ENCODE measurements at places on chromosomes 1 and 21. TPM values are rescaled to one million over a fixed set of nuclear protein-coding genes. Genes with fewer than 3 reads are reported as not detected.

DNA sequence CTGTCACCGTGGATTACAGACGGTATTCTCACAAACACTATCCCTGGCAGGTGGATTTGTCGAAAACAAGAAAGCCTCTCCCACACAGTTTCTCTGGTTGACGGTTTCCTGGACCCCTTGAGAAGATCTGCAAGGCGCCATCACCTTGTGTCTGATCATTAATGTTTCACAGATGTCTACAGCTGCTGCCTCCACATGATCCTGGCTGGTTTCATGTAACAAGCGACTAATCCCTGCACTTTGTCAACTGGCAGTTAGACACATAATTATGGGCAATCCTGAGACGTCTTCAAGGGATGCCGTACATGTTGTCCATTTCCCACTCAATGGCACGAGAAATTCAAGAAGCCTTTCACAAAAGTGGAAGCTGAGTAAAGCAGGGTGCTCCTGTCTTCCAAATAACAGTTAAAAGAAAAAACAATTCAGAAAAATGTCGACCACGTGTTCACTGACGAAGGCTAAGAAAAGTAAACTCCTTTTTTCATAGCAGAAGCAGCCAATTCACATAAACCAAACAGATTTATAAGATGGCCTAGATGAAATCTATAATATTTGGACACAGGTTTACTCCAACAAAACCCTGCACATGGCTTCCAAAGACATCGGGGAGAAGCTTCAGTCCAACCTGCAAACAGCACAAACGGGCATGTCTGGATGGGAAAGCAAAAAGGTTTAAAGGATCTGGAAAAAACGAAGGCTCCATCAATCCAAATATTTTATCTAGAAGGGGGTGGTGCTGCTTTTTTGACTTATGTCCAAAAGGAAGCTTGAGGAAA is 52.2 kb downstream of the CAPZB start:
- DNase-seq, result no peak

GRCh38 chr21:32949701-32950100 is 76.0 kb upstream of the OLIG2 start:
- no peak for DNase-seq

DENND2C gene
- total RNA-seq, result 3.0 TPM

- DNase-seq, result peak; percentile 67
These were observed 44.7 kb upstream of the GOLT1A start for GRCh38 chr1:204258213-204259115.

GRCh38 chr1:72946903-72947499 is 664.7 kb upstream of the NEGR1 start:
- DNase-seq, result no peak

DNA sequence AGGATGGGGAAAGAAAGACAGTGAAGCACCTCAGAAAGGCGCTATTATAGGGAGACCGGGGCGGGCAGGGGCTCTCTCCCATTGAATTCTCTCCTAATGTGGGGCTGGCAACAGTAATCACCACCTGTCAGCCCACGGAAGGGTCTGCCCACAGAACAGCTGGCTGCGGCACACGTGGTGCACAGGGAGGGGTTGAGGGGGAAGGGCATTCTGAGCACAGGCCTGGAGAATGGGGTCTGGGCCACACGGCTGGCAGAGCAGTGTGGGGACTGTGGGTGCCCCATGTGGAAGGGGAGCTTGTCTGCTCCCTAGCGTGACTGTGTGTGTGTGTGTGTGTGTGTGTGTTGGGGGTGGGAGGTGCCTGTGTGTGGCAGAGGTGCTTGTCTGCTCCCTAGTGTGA is 4.1 kb downstream of the OLFML3 start:
- DNase-seq, result no peak

GRCh38 chr21:42290505-42290904 is 24.7 kb downstream of the TFF3 start:
- DNase-seq, result no peak

- DNase-seq, result peak; percentile 87
These were observed at the start of gene HES4 for GRCh38 chr1:999725-1000356. Gene HES4, minus strand, starts transcription at chr1:1000097. Its CDS starts 124 bp downstream, at chr1:999973.

- no peak for DNase-seq
These were observed 3.3 kb upstream of the LGALS8 start for GRCh38 chr1:236520445-236521005.

TNFRSF14 gene
- total RNA-seq, result 46.7 TPM

- no peak for DNase-seq
These were observed 100.0 kb upstream of the EDEM3 start for GRCh38 chr1:184854496-184855140.

- peak; percentile 36 for DNase-seq
These were observed 53.6 kb downstream of the WNT9A start for GRCh38 chr1:227893949-227894721.

DNA sequence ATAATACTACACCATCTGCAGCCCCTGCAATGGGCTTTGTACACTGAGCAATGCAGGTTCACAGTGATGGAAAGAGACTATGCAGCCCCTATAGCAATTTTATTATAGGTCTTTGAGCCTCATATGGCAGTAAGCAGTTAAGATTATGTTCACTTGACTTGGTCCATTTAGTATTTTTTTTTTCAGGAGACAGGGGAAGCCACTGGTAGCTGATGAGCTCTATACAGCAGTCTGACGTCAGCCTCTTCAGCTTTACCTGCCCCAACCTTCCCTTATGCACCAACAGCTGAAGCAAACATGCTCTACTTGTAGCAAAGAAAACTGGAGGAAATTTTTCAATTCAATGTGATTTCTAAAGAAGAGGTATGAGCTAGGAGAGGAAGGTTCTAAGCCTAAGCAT is 32.2 kb downstream of the AIDA start:
- no peak for DNase-seq

GRCh38 chr1:182598296-182598695 is 5.9 kb downstream of the RGS16 start:
- DNase-seq, result no peak

GRCh38 chr21:38351961-38352521 is 95.2 kb downstream of the KCNJ15 start:
- no peak for DNase-seq

DNA sequence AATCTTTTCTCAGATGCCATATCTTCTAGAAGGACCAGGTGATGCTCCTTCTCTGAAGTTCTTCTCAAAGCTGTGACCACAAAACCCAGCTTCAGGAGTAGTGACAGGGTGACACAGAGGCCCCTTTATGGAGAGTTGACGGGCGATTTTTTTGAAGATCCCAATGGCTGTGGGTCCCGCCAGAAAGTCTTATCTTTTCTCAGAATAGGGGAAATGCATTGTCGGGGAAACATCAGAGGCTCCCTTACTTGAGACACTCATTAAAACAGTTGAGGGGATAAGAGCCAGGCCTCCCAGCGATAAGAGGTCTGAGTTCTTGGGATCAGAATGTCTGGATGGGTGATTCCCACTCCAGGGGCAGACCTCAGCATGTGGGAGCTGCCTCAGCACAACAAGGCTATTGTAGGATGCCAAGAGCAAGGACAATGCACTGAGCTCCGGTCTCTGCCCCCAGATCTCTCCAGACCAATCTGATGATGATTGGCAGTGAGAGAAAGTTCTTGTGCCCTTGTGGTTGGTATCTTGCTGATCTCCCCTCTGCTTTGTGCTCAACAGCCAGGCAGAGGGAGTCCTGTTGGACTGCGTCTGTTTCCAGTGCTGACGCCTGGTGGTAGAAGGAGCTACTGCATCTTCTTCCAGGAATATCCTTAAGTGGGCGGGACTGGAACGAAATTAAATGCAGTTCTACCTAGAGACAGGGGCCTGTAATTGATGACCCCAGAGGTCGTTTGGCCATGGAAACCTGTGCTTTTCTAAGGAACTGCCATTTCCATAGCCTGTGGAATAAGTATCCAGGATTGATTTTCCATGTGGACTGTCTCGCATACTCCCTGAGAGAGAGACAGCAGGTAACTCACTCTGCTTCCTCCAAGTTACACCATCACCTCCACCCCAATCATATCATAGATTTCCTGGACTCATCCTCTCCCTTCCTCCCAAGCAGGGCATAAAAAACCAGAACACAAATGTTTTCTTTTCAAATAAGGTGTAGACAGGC is 6.8 kb upstream of the ACKR1 start:
- peak; percentile 60 for DNase-seq

ASCL5 gene
- not detected for total RNA-seq

DNA sequence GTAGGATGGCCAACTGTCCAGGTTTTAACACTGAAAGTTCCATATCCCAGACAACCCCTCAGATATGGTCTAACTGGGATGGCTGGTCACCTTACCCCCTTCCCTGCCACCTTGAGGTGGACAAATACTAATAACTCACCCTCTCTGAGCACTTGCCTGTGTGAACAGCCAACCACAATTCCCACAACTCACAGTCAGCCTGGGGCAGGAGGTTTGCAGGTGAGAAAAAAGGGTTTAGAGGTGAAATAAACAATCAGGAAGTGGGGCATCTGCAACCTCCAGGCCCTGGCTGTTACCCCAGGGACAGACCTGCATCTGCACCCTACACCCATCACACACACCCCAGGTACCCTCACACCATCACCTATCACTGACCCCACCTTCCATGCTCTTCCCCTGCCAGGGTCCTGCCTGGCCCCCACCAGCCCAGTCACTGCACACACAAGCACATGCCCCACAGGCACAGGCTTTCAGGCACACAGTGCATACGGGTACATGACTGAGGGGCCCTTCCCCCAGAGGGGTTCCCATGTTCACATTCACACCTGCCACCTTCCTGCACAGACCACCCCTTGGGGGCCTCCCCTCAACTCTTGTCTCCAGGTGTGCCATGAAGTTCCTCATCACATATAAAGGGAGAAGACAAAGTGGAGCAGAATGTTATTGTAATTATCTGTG is 679.5 kb downstream of the MATN1 start:
- no peak for DNase-seq

DNA sequence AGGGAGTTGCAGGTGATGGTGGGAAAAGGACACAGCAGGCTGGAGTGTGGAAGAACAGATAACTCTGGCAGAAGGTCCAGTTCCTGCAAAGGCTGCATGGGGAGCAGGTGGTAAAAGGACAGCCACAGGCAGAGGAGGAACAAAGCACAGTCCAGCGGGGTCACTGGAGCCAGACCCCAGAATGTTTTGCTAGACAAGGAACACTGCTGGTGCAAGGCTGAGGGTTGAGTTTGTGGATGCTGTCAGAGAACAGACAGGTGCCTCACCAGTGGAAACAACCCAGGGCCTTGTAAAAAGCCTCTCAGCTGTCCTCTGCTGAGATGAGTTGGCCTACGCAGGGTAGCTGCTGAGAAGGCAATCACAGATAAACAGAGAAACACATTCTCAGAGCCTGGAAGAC is 101.7 kb downstream of the SSBP3 start:
- no peak for DNase-seq

DNA sequence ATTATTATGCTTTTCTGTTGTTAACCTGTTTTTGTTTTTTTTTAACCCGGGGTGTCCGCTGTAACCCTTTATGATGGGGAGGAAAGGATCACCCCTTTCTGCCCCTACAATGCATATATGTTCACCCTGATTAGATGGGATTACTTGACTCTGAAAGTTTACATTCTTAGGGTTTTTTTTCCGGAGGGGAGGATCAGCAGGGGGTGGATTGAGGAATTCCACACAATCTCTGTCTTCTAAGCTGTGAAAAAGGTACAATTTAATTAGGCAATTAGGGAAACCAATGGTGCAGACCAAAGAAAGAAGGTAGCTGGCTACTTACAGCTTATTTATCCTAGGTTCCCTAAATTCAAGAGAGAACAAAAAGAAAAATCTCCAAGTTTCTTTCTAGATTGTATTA is 58.3 kb downstream of the EDEM3 start:
- no peak for DNase-seq

L1TD1 gene
- total RNA-seq, result not detected

DNA sequence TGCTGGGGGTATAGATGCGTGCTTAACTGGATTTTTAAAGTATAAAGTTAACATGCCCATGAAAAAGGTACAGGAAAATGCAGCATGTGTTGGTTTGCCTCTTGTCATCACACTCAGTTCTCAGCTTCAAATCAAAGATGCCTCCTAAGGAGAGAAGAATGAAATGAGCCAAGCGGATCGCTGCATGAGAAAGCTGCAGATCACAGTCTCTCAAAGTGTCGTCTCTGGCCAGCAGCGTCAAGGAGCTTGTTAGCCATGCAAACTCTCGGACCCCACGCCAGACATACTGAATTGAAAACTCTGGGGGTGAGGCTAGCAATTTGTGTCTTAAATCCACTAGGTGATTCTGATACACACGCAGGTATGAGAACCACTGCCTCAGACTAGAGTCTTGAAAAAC is 297.2 kb downstream of the AJAP1 start:
- DNase-seq, result no peak

F13B gene
- 20.2 TPM for total RNA-seq

TAS1R3 gene
- total RNA-seq, result 0.37 TPM

APCS gene
- total RNA-seq, result 1,977 TPM

ZMPSTE24 gene
- total RNA-seq, result 33.1 TPM

DNA sequence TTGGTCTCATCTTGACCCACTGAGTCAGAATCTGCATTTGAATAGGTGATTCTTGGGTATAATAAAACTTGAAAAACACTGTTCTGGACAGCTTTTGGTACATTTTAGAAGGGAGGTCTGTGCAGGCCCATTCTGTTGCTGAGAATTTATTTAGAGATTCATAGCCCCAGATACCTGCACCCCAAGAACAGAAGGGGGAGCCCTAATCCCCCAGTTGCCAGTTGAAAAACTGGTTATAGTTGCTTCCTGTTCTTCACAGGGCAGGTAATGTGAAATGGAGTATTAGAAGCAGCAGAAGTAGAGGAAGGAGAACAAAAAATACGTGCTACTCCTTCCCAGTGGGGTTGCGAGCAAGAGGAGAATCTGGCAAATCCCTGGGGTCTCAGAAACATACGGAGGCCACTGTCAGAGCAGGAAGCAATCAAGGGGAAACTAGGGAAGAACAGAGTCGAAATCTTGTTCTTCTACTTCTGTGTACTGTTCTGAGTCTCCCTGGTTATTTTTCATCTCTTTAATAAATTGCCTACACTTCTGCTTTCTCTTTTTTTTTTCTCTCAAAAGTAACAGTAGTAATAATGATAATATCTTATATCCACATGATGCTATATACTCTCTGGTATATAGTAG is 4.6 kb upstream of the CLCA2 start:
- DNase-seq, result no peak

DNA sequence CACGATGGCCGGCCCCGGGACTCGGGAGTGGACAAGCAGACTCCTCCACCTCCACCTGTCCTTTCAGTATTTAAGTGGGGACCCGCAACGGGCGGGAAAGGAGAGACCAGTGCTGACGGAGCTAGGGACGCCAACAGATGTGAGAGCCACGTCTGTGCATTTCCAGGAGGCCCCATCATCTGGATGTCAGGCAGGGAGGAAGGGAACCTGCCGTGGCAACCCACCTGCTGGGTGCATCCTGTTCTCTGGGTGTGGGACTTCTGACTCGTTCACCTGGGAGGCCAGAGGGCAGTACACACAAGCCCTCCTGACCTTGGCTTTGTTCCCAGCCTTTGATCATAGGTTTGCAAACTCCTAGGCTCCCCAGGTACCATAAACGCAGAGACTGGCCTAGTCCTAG is 5.6 kb upstream of the PCBP3 start:
- DNase-seq, result no peak

Measured in right lobe of liver (tissue), 6 donors.